ENCODE measurements at places on chromosomes 5 and 9. TPM values are rescaled to one million over a fixed set of nuclear protein-coding genes. Genes with fewer than 3 reads are reported as not detected.
A peak's percentile ranks its signal among the peaks of the same experiment; 100 is the strongest.

Gene CCDC187
- not detected for total RNA-seq

Gene G3BP1
- total RNA-seq: 95.0 TPM

Gene PCDHB9
- total RNA-seq: 1.2 TPM

Gene LRRC8A
- total RNA-seq: 19.8 TPM

Gene CATSPER3
- 0.49 TPM for total RNA-seq

Gene F2R
- 9.4 TPM for total RNA-seq

Gene TAF11L12
- not detected for total RNA-seq

GRCh38 chr5:157252711-157253465 lies 13.0 kb upstream of the CYFIP2 start:
- no peak overlapping the region for H3K4me3 ChIP-seq
- no peak overlapping the region for H3K27ac ChIP-seq
- peaks cover 4% of the 10 kb centered on the region for H3K27me3 ChIP-seq
- H3K36me3 ChIP-seq: no peaks in the 10 kb centered on the region
- H3K4me1 ChIP-seq: no peaks in the 10 kb centered on the region

- peak overlapping the region; percentile 98 for H3K27ac ChIP-seq
- H3K27me3 ChIP-seq: no peaks in the 10 kb centered on the region
- no peak for DNase-seq
- peaks cover 64% of the 10 kb centered on the region for H3K4me1 ChIP-seq
- H3K36me3 ChIP-seq: peaks cover 16% of the 10 kb centered on the region
- peak overlapping the region; percentile 97 for H3K4me3 ChIP-seq
Observed at GRCh38 chr9:83981126-83981871, 694 bp downstream of the RMI1 start.

DNA sequence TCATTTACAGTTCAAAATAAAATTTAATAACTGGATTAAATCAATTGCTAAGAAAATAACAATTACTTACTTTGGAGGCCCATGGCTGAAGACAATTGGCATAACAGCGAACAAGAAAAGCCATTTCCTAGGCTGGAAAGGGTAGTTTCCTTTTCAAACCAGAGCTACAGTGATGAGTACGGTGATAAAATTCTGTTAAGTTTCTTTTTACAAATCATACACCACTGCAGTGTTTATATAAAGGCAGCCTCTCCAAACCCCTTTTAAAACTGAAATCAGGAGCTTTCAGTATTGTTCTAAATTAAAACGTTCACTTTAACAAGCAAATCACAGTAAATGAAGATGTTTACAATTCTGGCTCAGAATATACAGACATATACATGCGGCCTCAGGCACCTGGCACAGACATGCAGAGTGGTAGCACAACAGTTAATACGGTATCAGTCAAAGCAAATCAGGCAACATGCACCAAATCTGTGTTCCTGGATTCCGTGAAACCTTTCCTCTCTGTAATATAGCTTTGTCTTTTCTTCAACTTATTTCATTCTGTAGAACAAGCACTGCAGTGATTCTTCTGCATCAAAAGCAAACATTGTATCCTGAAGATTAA lies 102.9 kb downstream of the RAPGEF6 start:
- no peak for DNase-seq
- H3K36me3 ChIP-seq: no peaks in the 10 kb centered on the region
- no peaks in the 10 kb centered on the region for H3K27me3 ChIP-seq

DNA sequence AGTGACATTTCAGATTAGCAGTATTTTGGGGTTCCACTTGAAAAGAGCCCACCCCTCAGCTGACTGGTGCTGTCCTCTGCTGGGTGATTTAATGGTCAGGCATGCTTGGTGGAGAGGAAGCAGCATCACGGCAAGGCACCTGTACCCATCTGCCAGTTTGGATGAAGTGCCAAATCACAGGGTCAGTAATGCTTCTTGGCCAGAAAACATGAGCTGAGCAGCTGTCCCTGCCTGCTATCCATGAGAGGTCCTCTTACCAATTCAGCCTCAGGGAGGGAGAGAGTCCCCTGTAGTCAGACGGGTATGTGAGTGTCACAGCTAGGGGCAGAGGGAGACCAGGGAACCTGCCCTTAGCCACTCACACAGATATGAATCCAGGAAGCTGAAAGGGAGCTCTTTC lies 137.9 kb downstream of the SEC61B start:
- H3K27ac ChIP-seq: no peak overlapping the region
- no peak for DNase-seq
- H3K4me3 ChIP-seq: no peak overlapping the region
- no peaks in the 10 kb centered on the region for H3K36me3 ChIP-seq
- H3K4me1 ChIP-seq: peaks cover 39% of the 10 kb centered on the region
- peaks cover 6% of the 10 kb centered on the region for H3K27me3 ChIP-seq

DNA sequence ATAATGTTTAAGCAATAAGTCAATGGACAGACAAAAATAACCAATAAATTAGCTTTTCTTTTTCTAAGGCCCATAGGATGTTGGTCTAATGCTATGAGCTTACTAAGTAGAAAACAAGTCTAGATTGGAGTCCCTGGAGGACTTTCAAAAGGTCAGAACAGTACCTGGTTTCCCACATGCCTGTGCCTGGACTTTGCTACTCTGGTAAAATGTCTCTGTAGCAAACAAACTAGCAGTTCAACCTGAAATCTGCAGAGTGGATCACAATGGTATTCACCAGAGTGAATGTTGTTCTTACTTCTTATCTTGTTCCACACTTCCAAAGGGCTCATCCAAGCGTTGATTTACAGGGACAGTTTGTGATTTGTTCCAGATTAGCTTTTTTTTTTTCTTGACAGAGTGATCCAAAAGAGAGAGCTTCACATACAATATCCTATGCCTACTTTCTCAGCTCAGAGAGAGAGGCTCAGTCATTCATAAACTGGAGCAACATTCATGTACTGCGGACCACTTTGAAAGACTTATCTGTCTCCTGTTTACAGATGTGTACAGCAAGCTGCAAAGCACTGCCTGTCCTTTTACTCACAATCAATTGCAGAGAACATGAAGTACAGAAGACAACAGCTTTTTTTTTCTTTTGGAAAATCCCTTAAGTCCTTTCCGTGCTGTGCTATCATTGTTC lies 466.1 kb downstream of the SPATA31D1 start:
- H3K27me3 ChIP-seq: no peaks in the 10 kb centered on the region
- H3K36me3 ChIP-seq: no peaks in the 10 kb centered on the region
- H3K4me1 ChIP-seq: no peaks in the 10 kb centered on the region
- H3K27ac ChIP-seq: no peak overlapping the region
- no peak overlapping the region for H3K4me3 ChIP-seq

DNA sequence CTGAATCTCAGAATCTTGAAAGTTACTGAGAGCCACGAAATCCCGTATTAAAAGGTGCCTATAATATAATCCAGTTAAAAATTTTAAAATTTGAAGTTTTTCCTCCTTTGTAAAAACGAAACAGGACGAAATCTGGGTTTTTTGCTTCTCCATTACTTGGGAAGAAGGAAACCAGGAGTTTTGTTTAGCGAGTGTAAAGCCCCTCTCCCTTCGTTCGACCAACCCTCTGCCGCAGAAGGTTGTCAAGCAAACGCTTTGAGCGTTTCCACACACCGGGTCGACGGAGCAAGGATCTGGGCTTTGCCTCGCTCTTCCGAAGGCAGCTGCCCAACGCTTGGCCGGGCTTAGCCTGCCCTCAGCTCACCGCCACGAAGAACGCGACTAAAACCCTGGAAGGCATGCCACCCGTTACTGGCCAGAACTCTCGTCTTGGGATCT lies 1.6 kb upstream of the FOXE1 start:
- H3K4me1 ChIP-seq: peaks cover 43% of the 10 kb centered on the region
- H3K27me3 ChIP-seq: peaks cover 100% of the 10 kb centered on the region
- DNase-seq: no peak

DNA sequence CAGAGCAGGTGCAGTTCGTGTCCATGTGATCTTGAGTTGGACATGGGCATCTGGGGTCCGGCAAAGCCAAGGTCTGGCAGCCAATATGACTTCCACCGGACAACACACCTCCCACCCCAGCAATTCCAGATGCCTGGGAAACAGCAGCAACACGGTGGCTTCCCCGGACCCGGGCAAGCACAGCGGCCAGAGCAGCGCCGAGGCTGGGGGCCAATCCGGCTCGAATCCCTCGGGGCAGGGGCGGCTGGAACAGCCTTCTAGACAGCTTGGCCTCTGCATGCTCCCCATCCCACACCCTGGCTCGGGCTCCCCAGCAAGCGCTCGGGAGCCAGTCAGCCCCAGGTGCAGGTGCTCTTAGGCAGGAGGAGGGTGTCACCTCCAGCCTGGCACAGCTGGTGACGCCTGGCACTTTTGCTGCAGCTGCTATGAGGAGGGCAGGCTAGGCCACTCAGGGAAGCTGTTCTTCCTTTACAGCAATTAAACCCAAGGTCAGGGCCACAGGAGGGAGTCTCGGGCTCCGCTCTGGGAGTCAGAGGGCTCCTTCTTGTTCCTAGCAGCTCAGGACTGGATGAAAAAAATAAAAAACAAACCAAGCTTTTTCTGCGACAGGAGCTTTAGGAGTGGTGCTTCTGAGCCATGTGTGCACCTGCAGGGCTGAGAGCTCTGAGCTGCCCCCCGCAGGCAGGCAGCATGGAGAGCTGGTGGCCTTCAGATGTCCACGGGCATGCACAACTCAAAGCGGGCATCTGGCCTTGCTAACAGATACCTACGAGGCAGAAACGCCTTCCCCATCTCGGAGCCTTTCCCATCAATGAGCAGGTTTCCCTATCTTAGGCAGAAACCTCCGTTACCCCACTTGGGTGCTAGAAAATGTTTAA lies 28.2 kb downstream of the DBH start:
- H3K4me3 ChIP-seq: no peak overlapping the region
- H3K27me3 ChIP-seq: peaks cover 85% of the 10 kb centered on the region
- no peaks in the 10 kb centered on the region for H3K36me3 ChIP-seq
- DNase-seq: no peak
- peaks cover 8% of the 10 kb centered on the region for H3K4me1 ChIP-seq

- H3K36me3 ChIP-seq: peaks cover 7% of the 10 kb centered on the region
- H3K27me3 ChIP-seq: no peaks in the 10 kb centered on the region
- H3K4me1 ChIP-seq: peaks cover 19% of the 10 kb centered on the region
- peak overlapping the region; percentile 53 for H3K27ac ChIP-seq
Observed at GRCh38 chr9:112861155-112861554, 29.5 kb downstream of the SLC46A2 start.

DNA sequence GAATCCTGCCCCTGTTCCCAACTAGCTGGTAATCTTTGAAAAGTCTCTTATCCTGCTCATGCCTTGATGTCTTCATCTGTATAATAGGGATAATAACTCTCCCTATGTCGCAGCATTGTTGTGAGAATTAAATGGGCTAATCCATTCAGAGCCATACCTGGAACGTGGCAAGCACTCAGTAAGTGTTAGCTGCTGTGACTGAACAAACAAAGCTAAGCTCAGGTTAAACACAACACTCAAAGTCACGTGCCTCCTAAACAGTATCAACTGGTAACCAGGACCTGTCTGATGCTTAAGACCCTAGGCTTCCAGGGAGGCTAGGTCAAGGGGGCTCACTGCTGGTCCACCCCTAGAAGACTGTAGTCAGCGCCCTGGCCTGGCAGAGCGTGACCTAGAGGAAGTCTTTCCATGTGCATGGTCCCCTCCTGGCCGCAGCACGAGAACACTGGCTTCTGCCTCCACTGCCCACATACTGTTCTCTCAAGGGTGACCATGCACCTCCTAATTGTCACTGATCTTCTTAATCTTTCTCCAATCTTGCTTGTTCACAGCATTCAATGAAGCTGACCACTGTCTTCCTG lies 211.1 kb downstream of the TTLL11 start:
- H3K27ac ChIP-seq: no peak overlapping the region
- no peaks in the 10 kb centered on the region for H3K36me3 ChIP-seq
- no peak overlapping the region for H3K4me3 ChIP-seq
- no peak for DNase-seq
- peaks cover 4% of the 10 kb centered on the region for H3K4me1 ChIP-seq
- no peaks in the 10 kb centered on the region for H3K27me3 ChIP-seq

- no peaks in the 10 kb centered on the region for H3K36me3 ChIP-seq
- no peak for DNase-seq
- no peak overlapping the region for H3K27ac ChIP-seq
Observed at GRCh38 chr5:33340195-33340594, 100.6 kb upstream of the TARS1 start.

DNA sequence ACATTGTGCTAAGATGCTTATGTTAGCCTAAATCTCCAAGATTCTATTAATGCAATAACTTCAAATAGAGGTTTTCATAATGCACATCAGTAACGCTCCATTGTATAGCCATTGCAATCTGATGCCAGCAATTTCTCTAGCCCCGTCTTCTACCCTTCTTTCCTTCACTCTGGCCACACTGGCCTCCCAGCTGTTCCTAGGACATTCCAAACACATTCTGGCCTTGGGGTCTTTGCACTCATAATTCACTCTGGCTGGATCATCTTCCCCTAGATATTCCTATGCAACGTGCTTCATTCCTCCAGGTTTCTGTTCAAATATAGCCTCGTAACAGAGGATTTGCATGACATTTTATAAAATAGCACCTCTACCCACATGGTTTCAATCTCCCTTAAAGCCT lies 23.3 kb downstream of the FAM81B start:
- DNase-seq: no peak
- H3K27me3 ChIP-seq: no peaks in the 10 kb centered on the region
- H3K4me3 ChIP-seq: no peak overlapping the region
- H3K27ac ChIP-seq: no peak overlapping the region
- H3K36me3 ChIP-seq: no peaks in the 10 kb centered on the region

DNA sequence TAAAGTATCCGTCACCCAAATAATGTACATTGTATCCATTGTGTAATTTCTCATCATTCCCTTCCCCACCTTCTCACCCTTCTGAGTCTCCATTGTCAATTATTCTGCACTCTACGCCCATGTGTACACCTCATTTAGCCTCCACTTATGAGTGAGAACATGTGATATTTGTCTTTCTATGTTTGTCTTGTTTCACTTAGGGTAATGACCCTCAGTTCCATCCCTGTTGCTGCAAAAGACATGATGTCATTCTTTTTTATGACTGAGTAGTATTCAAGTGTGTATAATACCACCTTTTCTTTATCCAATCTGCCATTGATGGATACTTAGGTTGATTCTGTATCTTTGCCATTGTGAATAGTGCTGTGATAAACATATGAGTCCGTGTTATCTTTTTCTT lies 4.9 kb upstream of the SPATA31C2 start:
- no peaks in the 10 kb centered on the region for H3K36me3 ChIP-seq
- H3K27ac ChIP-seq: no peak overlapping the region
- peaks cover 17% of the 10 kb centered on the region for H3K27me3 ChIP-seq
- DNase-seq: no peak
- H3K4me1 ChIP-seq: no peaks in the 10 kb centered on the region

DNA sequence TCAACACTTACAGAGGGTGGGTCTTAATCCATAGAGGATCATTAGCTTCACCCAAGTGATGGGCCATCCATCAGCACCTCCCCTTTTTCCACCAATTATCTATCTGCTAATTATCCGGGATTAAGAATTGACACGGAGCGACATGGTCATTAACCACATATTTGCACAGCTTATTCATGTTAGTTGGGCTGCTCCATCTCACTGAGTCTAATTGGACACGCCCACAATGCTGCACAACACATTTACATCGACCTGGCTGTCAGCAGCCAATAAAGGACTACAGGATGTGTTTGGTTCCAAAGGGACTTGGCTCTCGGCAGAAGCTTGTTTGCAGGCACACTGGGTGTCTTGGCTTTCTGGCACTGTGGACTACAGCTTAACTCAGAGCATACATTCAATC lies 21.6 kb downstream of the FOXE1 start:
- no peaks in the 10 kb centered on the region for H3K36me3 ChIP-seq
- no peaks in the 10 kb centered on the region for H3K27me3 ChIP-seq
- no peak overlapping the region for H3K27ac ChIP-seq
